ENCODE measurements at places on chromosomes 13 and 19.
A peak's percentile ranks its signal among the peaks of the same experiment; 100 is the strongest.

GRCh38 chr19:4933528-4933927 lies 24.2 kb downstream of the UHRF1 start:
- DNase-seq = no peak

DNA sequence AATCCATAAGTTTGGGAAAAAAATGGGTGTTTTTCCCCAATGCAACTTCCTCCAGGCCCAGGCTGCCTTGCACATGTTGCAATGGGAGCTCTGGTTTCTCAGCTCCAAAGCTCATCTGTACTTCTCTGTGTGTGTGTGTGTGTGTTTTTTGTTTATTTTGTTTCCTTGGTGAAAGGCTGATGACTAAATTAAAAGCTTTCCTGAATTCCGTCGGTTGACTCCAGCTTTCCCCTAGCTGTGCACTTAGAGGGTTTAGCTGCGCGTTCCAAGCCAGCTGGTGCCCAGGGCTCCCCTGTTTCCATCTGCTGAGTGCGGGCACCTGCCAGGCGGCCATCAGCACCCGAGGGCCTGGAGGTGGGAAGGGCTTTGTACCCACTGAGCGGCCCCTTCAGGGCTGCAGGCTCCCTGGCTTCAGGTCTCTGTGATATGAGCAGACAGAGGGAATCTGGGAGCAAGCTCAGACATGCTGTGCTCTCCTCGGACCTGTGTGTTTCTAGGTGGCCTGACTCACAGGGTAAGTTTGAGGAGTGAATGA lies 129.1 kb upstream of the SOX1 start:
- no peak for DNase-seq

GRCh38 chr13:45327253-45327955 lies 13.6 kb downstream of the TPT1 start:
- DNase-seq = no peak

GRCh38 chr19:4557971-4558941 lies 1.2 kb downstream of the SEMA6B start:
- no peak for DNase-seq

- peak; percentile 28 for DNase-seq
Observed at GRCh38 chr13:78022164-78022877, 103.7 kb upstream of the EDNRB start.

DNA sequence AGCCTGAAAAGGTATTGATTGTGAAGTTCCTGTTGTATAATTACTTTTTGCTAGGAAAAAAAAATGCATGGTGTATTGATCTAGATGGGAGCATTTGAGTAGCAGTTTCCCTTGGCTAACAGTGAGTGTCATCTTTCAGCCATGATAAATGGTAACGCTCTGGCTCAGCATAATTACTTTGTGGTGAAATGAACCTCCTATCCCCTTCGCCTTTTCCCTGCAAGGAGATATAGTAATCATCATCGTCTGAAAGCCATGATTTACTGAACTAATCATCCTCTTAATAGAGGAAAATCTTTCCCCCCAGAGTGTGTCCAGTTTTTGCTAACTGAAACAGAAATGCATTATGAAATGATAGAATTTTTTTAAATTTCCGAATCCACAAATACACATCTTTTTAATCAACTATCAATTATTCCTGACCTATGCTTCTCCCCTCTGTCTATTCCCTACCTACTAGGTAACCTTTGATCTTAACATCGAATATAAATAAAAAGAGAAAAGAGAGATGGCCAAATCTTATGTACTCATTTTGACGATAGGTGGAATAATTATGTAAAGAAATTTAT lies 88.7 kb downstream of the MAB21L1 start:
- DNase-seq = no peak

GRCh38 chr13:20390526-20391175 lies 135.0 kb downstream of the CRYL1 start:
- DNase-seq = no peak

DNA sequence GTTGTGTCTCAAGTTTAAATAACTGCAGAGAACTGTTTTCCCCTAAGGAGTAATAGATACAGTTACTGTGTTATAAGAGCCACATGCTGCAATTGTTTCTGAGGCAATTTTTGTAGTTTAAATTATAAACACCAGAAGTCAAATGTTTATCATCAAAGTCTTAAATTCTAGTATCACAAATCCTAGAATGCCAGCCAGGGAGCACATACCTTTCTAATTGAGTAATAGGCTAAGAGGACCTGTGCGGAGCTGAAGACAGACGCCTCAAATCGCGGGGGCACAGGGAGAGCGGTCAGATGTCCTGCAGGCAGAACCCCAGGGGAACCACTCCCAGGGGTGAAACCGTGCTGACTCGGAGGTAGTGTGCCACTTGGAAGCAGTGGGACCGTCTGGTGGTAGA lies 65.2 kb upstream of the TNFRSF19 start:
- DNase-seq = no peak

- no peak for DNase-seq
Observed at GRCh38 chr19:49871349-49871985, 4.1 kb upstream of the PNKP start.

DNA sequence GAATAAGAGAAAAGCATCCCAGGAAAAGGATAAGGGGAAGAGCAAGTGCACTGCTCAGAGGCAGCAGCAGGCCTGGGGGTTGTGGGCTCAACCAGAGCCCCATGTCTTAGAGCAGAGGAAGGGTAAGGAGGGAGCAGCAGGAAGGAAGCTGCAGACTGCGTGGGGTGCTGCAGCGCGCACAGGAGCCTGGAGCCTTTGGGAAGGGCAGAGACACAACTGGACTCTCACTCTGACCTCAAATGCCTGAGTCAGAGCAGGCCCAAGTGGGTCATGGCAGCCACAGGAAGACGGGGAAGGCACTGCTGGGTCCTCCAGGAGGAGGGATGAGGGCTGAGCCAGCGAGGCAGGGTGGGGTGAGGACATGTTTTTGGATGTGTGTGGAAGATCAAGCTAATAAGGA lies 31.6 kb downstream of the SIGLEC7 start:
- no peak for DNase-seq

- DNase-seq = peak; percentile 28
Observed at GRCh38 chr19:48867746-48868113, 687 bp downstream of the PLEKHA4 start.

GRCh38 chr19:17160908-17161307 lies 54.2 kb upstream of the USE1 start:
- no peak for DNase-seq

GRCh38 chr13:43356567-43356966 lies 333.2 kb downstream of the DNAJC15 start:
- DNase-seq = no peak

DNA sequence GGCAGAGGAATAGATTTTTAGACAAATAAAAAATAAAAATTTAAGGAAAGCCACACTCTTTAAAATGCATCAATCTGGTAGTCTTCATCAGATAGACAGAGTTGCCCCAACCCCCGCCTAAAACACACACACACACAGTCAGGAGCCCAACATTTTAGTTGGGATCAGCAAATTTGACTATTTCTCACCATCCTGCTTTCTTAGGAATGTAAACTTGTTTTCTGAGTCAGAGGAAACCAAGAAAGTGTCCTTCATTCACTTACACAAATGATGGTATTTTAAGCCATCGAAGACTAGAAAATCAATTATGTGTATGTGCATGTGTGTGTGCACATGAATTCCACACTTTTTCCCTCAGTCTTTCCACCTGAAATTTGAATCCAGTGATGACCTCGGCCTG lies 1657.5 kb downstream of the SLITRK1 start:
- no peak for DNase-seq

- DNase-seq = peak; percentile 62
Observed at GRCh38 chr19:1856698-1857603, 6.4 kb downstream of the KLF16 start.

DNA sequence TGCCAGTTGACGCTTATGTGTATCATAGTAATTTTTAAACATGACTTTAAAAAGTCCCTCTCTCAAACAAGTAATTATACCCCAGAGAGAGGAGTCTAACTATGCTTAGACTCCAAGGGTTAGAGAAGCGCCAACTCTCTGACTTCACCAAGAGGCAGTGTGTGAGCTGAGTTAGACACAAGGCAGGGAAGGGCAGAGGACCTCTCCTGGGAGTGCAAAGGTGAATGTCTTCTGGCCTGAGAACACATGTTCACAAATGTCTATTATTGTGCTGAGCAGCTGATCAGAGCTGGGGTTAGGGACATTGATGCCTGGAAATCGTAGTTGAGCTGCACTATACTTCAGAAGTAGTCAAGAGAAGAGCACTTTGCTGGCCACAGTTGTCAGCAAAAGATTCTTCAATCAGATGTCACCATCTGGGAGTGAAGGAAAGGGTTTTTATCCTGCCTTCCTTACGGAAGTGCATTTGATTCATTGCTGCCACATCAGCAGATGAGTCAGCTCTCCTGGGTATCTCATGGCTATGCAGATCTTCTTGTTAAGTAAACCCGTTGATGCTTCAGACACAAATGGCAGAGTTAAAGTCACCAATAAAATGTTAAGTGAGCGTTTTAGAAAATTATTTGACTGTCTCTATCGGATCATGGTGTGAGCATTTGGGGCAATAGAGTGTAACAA lies 283.2 kb upstream of the ARGLU1 start:
- no peak for DNase-seq

DNA sequence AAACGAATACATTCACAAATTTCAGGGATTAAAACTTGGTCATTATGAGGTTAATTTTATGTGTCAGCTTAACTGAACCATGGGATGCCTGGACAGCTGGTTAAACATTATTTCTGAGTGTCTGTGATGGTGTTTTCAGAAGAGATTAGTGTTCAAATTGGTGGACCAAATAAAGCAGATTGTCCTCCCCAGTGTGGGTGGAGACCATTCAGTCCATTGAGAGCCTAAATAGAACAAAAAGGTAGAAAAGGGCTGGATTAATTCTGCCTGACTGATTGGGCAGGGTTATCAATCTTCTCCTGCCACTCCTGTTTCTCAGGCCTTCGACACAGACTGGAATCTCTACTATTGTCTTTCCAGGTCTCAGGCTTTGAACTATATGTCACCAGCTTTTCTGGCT lies 203.8 kb upstream of the SLITRK6 start:
- no peak for DNase-seq

DNA sequence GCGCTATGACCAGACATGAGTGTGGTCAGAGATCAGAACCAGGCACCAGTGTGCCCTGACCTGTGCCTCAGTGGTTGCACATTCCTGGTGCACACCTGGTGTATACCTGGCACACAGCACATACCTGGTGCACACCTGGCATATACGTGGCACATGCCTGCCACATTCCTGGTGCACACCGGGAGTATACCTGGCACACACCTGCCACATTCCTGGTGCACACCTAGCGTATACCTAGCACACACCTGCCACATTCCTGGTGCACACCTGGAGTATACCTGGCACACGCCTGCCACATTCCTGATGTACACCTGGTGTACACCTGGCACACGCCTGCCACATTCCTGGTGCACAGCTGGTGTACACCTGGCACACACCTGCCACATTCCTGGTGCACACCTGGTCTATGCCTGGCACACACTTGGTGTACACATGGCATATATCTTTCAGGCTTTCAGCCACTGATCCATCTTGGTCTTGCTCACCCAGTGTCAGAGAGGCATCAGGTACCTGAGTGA lies 61.3 kb upstream of the ADGRL1 start:
- DNase-seq = no peak

DNA sequence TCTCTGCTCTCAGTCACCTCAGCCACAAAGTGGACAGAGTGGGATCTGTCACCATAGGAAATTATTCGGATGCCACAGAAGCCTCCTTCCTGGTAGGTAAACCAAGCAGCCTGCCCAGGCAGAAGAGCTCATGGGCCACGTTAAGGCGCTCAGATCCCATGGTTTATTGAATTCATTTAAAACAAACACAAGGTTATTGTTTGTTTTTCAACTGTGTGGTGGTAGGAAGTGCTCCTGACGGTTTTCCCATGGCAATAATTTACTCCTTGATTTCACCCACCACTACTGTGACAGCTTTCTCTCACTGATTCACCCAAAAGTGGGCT lies 14.4 kb downstream of the BCAM start:
- no peak for DNase-seq

GRCh38 chr19:7294558-7295212 lies 471 bp upstream of the INSR start:
- no peak for DNase-seq

GRCh38 chr13:74644229-74644628 lies 510.0 kb upstream of the KLF12 start:
- DNase-seq = no peak

DNA sequence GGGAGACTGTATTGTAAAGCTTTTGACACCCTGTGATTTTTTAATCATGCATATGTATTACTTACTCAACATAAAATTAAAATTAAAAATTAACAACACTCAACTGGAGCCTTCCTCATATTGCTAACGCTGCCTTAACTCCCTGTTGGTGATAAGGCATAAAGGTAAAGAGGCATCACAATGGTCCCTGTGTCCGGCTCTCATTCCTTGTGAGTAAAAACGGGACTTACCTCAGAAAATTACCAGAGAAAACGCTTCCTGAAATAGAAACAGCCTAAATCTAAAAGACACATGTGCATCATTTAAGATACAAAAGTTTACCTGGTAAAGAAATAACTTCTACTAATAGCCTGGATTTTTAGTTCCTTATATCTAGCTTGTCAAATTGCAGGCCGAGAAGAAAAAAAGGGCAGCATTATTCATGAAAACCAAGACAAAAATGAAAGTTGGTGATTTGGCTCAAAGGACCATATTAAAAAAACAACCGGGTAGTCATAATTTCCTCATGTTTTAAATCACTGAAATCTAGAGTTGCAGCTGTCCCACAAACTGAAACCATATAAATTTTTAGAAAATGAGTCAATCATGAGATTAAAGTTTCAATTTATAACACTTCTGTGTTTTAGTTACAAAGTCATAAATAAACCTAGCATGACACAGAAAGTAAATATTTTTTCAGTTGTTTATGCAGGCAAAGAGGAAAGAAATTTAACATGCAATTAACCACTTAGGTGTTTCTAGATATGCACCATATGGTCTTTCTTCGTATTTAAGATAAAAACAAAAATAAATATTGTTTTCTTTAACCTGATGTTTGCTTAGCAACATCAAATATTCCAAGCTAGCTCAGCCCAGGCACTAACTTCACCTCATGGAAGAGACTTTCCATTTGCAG lies 94.7 kb downstream of the MIPEP start:
- no peak for DNase-seq

DNA sequence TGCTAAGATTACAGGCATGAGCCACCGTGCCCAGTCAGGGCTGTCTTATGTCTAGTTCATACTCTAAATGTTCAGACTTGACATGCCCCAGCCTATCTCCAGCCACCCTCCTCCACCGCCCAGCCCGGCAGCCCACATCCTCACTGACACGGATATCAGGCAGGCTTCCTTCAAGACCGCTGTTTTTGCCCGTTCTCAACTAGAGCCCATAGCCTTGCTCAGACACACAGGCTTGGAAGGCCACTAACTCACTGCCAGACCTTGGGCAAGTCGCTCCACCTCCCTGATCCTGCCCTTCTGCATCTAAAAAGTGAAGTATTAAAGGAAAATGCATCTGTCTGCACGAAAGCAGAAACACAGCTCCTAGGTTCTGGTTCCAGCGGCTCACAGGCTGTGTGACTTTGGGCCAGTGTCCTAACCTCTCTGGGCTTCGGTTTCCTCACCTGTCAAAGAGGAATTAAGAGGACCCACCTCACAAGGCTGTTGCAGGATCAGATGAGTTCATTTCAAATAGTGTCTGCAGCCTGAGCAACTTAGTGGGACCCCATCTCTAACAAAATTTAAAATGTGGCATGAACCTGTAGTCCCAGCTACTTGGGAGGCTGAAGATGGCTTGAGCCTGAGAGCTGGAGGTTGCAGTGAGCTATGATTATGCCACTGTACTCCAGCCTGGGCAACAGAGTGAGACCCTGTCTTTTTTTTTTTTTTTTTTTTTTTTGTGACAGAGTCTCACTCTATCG lies 14.5 kb upstream of the CERS4 start:
- DNase-seq = no peak

GRCh38 chr13:110046811-110047210 lies 260.1 kb downstream of the COL4A1 start:
- no peak for DNase-seq

Measured in COLO829 (cell line).